Esophagus squamous epithelium (tissue), 5 donors: ENCODE measurements at places on chromosomes 3 and 15. TPM values are rescaled to one million over a fixed set of nuclear protein-coding genes. Genes with fewer than 3 reads are reported as not detected.

KLHL24 gene
- total RNA-seq, result 10.2 TPM

MESP2 gene
- 0.59 TPM for total RNA-seq

TAGLN3 gene
- total RNA-seq, result not detected

FAM107A gene
- 78.6 TPM for total RNA-seq

DNA sequence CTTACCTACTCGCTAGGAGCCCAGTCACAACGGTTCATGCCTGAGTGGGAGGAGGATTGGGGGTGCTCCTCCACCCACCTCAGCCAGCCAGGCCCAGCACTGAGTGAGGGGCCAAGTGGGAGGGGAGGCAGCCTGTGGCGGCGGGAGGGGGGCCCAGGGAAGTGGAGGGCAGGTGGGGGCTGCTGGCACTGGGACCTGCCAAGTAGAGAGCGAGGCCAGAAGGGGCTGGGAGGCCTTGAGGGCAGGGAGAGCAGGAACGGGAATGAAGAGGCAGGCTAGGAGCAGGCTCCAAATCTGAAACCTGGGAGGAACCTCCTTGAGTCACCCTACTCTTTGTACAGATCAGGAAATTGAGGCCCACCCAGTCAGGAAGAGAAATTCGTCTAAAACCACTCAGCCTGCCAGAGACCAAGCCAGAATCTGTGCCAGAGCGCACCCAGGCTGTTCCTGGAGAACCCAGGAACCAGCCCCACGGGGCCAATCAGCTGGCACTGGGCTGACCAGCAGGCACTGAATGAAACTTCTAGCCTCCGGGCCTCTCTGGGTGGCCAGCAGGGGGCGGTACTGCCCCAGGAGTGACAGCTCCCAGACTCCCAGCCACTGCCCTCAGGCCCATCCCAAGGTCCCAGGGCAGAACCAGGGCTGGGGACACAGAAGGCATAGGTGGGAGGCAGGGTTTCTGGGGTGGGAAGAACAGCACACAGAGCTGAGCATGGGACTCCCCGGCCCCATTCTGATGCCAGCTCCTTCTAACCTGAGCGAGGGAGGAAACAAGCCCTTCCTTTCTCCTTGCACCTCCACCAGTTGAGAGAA is 14.8 kb upstream of the CYP11A1 start:
- H3K4me3 ChIP-seq, result no peak overlapping the region
- peaks cover 23% of the 10 kb centered on the region for H3K4me1 ChIP-seq
- H3K36me3 ChIP-seq, result no peaks in the 10 kb centered on the region
- DNase-seq, result no peak
- no peak overlapping the region for H3K27ac ChIP-seq

DNA sequence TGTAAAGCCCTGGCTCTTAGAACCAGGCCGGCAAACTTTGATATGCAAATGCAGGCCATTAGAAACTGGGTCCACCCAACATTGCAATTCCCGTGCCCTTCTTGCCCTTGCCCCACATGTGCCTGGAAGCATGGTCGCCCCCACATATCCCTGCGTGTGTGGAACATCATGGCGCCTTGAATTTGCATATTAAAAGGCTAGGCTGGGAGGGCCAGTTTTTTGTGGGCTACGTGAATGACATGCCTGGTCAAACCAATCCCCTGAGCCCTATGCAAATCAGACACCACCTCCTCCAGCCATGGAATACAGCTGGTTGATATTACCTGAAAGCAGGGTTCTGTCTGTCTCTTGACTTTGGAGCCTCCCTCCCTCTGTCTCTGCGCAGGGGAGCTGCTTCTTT is 58.7 kb upstream of the ARHGEF26 start:
- DNase-seq, result no peak
- no peaks in the 10 kb centered on the region for H3K36me3 ChIP-seq
- no peak overlapping the region for H3K4me3 ChIP-seq
- H3K27ac ChIP-seq, result no peak overlapping the region
- H3K4me1 ChIP-seq, result peaks cover 29% of the 10 kb centered on the region

GRCh38 chr3:124570232-124570631 is 160.0 kb upstream of the UMPS start:
- no peak overlapping the region for H3K27ac ChIP-seq
- no peak for DNase-seq
- no peaks in the 10 kb centered on the region for H3K36me3 ChIP-seq

DNA sequence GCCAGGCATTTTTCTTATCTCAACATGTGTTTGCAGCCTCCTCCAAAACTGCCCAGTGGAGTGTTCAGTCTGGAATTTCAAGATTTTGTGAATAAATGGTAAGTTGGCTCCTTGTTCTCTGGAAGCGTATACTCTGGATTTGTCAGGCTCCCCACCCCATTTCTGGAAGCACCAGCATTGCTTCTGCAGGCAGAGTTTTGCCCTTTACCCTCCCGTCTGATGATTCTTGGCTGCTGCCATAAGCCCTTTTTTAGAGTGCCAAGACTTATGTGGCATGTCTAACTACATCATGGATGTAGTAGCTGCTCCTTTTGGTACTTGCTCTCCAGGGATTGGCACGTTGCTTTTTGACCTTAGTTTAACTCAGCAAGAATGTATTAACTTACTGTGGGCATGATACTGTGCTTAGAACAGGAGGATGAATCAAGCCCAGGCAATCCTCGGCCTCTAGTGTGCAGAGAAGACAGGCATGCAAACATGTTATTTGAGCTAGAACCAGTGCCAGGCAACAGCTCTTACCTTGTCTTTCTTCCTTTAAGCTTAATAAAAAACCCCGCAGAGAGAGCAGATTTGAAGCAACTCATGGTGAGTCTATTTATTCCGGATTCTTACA is 8.3 kb downstream of the SNAPC5 start:
- H3K4me3 ChIP-seq, result no peak overlapping the region
- DNase-seq, result no peak
- no peak overlapping the region for H3K27ac ChIP-seq

DNA sequence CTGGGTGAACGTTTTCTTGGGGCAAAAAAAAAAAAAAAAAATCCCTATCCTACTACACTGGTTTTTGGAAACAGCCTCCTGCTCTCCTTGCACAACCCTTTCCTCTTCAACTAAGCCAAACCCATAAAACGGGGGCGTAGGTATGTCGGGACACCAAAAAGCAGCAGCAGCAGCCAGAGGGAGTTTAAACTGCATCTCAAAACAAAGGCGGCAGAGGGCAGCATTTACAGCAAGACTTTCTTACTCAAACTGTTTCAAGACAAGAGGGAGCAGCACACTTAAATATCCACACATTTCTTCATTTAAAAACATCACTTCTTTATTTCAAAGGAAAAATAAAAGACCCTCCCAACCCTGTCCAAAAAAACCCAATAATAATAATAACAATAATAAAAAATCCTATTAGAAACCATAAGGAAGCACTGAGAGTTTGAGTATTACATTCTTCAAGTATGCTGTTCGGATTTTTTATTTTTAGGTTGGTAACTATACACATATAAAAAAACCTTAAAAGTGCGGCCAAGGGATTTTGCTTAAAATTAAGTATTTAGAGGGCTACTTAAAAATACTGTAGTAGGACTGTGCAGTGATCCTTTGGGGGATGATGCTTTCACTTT is 43.9 kb upstream of the PLXND1 start:
- no peak overlapping the region for H3K4me3 ChIP-seq
- no peak overlapping the region for H3K27ac ChIP-seq

DNA sequence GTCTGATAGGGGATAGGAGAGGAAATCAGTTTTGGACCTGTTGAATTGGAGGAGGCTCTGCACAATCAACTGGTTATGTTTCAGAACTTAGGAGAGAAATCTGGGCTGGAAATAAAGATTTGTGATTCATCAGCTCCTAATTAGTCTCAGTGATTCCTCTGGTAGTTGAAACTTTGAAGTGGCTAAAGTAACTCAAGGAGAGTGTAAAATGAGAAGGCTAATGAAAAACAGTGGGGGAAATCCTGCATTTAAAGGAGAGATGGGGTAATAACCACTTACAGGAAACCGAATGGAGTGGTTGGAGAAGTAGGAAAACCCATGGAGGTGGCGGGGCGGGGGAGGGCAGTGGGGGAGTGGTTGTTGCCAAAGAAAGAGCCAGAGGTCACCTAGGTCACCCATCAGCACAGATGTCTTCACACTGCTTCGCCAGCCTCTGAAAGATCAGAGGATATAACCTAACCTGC is 32.6 kb downstream of the MAP2K5 start:
- no peak overlapping the region for H3K4me3 ChIP-seq
- no peak for DNase-seq
- H3K4me1 ChIP-seq, result no peaks in the 10 kb centered on the region
- no peak overlapping the region for H3K27ac ChIP-seq
- H3K36me3 ChIP-seq, result peaks cover 13% of the 10 kb centered on the region

GRCh38 chr3:34213478-34213877 is 415.0 kb downstream of the PDCD6IP start:
- peaks cover 21% of the 10 kb centered on the region for H3K4me1 ChIP-seq
- H3K4me3 ChIP-seq, result no peak overlapping the region
- no peaks in the 10 kb centered on the region for H3K36me3 ChIP-seq
- no peaks in the 10 kb centered on the region for H3K27me3 ChIP-seq

DNA sequence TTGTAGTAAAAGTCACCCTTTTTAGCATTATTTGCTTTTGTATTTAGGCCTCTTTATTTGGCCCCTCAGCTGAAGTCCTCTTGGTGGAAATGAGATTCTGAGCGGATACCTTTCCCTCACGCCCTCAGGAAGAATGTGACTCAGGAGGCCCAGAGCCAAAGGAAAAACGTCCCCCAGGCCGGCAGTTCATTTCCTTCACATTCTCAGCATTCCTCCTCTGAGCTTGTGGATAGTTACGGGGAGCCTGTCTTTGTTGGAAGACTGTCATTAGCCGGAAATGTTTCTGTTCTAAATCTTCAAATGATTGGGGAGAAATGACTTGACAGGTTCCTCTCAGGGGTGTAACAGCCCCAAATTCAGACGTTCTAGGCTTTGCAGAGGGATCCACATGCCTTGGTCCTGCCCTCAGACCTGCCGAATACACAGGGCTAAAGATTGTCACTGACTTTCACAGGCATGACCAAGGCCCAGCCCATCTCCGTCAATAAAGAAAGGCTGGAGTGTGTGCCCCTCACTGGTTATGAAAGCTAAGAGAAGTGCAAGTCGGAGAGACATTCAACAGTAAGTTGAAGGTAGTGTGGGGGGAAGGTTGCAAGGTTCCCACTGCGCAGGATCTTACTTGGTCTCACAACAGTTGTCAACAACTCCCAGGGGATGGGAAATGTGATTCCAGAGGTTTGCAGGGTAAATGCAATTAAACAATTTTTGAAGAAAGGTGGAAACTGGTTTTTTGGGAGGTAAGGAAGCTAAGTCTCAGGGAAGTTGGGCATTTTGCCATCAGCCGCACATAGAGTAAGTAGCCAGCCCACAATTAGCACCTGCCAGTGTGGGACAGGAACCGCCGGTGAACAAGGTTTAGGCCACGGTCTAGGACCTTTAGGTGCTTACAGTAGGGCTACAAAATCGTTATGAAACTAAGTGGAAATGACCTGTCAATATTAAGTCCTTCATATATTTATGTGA is 39.7 kb upstream of the MYZAP start:
- H3K36me3 ChIP-seq, result no peaks in the 10 kb centered on the region
- peaks cover 39% of the 10 kb centered on the region for H3K4me1 ChIP-seq
- no peak overlapping the region for H3K4me3 ChIP-seq

DNA sequence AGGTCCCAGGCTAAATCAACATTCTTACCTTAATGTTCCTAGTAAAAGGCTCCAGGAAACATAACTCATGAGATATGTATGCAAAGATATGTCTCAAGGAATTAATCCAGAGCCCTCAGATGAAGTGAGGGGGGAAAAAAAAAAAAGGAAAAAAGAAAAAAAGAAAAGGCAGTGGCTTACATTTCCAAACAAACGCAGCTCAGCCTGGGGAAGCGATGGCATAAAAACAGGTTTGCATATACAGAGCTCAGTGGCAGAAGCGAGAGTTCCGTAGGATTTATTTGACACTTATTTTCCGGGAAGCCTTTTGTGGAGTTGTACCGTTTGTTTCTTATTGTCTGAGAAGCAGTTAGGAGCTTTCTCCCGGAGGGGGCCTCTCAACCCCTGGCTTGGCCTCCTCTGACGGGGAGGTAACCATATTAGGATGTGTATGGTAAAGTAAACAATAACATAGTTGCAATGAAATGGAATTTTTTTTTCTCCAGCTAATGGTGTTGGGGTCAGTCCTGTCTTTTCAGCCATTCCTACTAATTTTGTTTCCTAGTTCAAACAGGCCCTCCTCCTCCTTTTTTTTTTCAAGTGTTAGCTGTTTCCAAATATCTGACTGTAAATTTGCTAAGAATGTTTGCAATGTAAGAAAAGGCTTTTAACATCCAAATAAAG is 338.6 kb downstream of the FOXP1 start:
- peak overlapping the region; percentile 71 for H3K27ac ChIP-seq
- H3K36me3 ChIP-seq, result no peaks in the 10 kb centered on the region
- H3K4me3 ChIP-seq, result peak overlapping the region; percentile 27
- H3K4me1 ChIP-seq, result peaks cover 3% of the 10 kb centered on the region
- DNase-seq, result no peak

- peaks cover 62% of the 10 kb centered on the region for H3K4me1 ChIP-seq
- no peaks in the 10 kb centered on the region for H3K27me3 ChIP-seq
- H3K27ac ChIP-seq, result peak overlapping the region; percentile 80
- no peak for DNase-seq
- no peaks in the 10 kb centered on the region for H3K36me3 ChIP-seq
Observed at GRCh38 chr15:38651328-38652038, 86.9 kb upstream of the RASGRP1 start.
